ENCODE measurements at places on chromosomes 1 and 21. TPM values are rescaled to one million over a fixed set of nuclear protein-coding genes. Genes with fewer than 3 reads are reported as not detected.

DNA sequence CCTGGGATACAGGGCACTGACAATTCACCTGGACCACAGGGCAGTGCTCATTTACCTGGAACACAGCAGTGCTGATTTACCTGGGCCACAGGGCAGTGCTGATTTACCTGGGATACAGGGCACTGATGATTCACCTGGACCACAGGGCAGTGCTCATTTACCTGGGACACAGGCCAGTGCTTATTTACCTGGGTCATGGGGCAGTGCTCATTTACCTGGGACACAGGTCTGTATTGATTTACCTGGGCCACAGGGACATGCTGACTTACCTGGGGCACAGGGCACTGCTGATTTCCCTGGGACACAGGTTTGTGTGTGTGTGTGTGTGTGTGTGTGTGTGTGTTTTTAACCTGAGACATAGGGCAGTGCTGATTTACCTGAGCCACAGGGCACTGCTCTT, 261.7 kb downstream of the MATN1 start:
- DNase-seq: no peak

Gene KIF26B
- 0.05 TPM for total RNA-seq

- no peak for DNase-seq
Observed at GRCh38 chr1:15028102-15028501, 125.4 kb upstream of the TMEM51 start.

Gene PADI1
- total RNA-seq: not detected

Gene RAVER2
- total RNA-seq: 1.2 TPM

DNA sequence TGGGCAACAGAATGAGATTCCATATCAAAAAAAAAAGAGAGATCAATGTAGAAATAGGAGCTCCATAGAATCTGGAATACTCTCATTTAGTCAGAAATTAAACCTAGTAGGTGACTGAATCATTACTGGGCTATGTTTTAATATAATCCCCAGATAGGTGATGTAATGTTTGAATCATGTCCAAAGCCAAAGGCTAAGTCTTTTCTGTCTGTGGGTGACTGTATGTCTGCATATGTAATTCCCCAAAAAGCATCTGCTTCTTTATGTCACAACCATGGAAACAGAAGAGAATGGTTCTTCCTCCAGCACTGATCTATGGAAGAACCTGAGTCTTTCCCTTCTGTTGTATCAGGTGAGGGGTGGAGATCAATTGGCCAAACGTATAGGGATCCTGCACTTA, 5.8 kb downstream of the LAMC2 start:
- no peak for DNase-seq

DNA sequence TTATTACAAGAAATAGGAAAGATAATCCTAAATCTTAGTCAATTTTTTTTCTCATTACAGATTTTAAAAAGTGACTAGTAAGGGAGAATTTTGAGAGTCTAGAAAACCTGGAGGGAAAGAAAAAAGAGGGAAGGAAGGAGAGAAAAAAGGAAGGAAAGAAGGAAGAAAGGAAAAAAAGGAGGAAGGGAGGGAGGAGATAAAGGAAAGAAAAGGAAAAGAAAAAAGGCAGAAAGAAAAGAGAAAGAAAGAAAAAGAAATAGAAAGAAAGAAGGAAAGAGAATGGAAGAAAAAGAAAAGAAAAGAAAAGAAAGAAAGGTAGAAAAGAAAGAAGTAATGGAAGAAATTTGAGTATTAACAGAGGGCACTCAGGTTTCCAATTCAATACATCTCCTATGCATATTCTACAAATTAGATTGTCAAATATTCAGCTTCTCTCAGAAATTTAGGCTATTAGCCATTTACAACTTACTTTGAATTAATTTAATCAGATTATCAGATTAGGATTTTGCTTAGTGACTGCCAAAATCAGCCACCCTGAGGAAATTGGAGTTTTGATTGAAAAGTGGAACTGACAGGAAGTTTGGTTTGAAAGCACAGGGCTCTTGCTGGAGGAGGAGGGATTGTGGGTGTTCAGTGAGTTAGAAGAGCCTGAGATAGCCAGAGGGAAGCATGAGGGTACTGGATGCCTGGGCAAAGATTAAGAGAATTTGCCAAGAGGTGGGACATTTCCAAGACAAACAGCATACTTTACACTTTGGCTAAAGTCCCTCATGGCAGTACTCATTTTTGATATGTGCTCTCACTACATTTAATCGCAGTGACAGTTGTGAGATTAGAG, 677.8 kb downstream of the USP25 start:
- no peak for DNase-seq

DNA sequence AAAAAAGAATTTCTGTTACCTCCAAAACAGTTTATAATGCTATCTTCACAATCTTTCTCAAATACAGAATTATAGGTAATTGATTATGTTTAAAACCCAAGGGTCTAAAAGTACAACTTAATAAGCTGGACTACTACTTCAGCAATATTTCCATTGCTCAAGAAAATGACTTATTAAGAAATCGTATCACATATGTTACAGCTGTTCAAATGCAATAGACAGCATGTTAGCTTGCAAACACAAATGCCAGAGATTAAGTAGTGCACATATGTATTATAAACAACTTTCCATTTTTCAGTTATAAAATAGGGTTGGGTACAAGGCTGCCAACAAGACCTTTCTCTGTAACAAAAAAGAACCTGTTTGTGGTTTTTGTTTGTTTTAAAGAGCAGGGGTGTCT, 211.0 kb upstream of the DMRTA2 start:
- no peak for DNase-seq

DNA sequence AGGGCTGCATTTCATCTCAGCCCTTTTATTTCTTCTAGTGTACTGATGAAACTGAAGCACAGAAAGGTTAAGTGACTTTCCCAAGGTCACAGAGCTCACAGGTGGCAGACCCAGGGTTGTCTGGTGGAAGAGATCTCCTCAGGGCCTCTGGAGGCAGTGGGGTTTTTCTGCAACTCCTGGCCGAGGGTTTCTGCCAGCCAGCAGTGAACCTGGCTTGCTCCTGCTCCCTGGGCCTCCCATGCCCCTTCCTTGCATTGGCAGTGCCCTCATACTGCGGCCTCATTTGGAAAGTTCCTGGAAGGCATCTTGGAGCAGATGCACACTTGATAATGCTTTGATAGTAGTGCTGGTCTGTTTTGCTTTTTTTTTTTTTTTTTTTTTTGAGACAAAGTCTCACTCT, 7.7 kb downstream of the GALNT2 start:
- no peak for DNase-seq

GRCh38 chr1:228410671-228411070, 4.0 kb upstream of the TRIM11 start:
- no peak for DNase-seq

DNA sequence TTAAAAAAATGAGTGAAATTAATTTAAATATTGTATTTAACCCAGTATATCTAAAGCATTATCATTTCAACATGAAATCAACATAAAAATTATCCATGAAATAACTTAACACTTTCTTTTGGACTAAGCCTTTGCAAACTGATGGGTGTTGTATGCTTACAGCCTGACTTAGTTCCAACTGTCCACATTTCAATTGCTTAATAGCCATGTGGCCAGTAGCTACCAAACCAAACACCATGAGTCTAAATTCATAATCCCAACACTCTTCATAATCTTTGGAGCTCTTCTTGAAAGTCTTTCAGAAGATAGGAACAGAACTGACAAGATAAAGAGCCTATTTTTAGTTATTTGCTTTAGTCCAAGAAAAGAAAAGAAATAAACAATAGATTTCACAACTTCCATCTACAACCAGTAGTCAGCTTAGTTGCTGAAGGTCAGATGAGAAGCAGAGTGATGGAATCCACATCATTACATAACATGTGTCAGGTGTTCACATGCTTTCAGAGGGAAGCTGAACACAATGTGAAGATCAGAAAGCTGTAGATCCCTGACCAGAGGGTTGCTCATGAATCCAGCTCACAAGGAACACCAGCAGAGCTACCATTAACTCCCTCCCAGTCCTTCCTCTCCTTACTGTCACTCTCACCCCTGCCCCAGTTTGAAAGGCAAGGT, 144.0 kb upstream of the ZNF648 start:
- DNase-seq: no peak

- no peak for DNase-seq
Observed at GRCh38 chr1:17890056-17890814, 135.1 kb downstream of the ACTL8 start.

- no peak for DNase-seq
Observed at GRCh38 chr1:117107364-117107763, 14.2 kb downstream of the TRIM45 start.

DNA sequence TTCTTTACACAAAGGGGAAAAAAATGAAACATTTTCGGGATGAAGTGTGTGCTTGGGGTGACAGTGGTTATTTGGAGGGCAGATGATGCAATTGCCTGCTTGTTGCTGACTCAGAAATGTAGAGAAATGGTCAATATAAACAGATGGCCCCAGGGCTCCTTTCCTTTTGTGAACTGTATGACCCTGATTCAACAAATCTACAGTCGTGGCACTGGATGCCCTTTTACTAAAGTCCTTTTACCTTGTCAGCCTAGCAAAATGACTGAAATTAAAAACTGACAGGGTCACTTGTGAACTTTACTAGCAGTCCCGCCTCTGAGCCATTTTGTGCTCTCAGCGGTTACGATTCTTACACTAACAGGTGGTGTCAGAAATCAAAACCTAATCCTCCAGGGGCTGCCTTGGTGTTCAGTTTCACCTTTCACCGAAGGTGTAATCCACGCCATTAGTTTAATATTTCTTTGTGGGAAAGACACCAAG, 49.8 kb downstream of the GREM2 start:
- no peak for DNase-seq

- no peak for DNase-seq
Observed at GRCh38 chr1:174428739-174429138, 19.0 kb upstream of the GPR52 start.

- DNase-seq: no peak
Observed at GRCh38 chr1:30650038-30650967, 73.1 kb downstream of the MATN1 start.

DNA sequence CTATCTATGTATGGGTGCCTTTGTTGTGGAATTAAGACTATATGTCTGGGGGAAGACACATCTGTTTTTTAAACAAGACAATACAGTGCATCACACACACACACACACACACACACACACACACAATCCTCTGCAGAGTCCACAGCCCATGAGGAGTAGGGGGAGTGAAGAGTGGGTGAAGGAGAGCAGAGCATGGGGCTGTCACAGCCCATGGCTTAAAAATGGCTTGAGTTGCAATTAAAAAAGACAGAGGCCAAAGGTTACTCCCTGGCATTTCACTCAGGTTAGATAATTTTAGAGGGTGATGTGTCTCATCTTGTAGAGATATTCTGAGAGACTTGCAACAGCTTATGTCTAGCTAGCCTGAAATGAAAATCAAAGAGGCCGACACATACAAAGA, 176.5 kb upstream of the PLXNA2 start:
- DNase-seq: no peak

DNA sequence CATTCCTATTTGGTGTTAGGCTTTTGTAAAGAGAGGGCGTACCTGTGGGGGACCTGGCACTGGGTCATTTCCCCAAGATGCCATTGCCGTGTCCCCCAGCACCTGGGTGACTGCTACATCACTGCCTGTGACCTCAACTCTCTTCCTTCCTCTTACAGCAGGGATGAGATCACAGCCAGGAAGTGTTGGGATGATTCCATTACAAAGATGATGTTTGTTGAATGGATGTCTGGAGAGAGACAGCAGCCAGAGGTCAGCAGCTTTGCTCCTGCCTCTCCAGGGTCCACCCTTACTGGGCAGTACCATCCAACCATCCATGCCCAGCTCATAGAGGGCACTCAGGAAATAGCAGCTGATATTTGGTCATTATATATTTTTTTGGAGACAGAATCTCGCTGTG, 35.1 kb downstream of the TMEM51 start:
- no peak for DNase-seq

Gene TEDDM1
- total RNA-seq: not detected

DNA sequence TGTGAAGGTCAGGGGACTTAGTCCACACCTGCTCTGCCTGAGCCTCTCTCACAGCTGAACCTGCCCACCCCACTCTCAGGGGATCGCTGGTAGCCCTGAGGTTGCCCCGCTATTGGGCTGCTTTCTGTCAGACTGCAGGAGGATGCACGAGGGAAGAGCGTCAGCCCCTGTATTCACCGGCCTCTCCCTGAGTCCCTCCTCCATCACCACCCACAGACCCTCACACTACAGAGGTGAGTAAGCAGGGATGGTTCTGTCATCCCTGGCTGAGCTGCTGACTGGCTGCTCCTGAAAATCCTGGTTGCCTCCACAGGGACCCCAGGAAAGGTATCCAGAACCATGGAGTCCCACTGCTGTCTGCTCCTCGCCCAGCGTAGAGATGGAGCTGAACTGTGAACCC, 118.7 kb downstream of the SYT2 start:
- DNase-seq: no peak

DNA sequence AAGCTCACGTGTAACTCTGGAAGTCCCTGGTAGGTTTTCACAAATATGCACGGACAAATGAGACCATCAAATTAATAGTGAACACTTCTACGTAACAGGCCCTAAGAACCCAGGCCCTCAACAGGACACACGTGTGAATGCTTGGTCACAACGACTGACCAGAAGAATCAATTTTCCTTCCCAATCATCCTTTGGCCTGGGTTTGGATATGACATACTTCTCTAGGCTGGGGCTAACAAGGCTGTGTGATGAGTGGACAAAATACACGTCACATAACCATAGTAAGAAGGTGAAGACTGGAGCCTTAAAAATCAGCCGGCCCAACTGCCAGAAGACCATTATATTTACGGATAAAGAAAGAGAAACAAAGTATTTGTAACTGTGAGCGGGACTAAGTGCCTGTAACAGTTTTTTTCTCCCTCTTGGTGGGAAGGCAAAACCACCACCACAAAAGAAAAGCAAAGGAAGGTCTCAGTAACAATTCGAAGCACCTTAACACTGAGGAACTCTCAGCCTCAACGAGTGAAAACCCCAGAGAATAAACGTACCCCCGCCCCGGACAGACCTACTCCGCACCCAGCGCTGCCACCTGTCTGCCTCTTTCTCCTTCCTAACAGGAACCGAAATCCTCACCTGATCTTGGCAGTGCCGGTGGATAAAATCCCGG, 450 bp downstream of the SDE2 start:
- no peak for DNase-seq

DNA sequence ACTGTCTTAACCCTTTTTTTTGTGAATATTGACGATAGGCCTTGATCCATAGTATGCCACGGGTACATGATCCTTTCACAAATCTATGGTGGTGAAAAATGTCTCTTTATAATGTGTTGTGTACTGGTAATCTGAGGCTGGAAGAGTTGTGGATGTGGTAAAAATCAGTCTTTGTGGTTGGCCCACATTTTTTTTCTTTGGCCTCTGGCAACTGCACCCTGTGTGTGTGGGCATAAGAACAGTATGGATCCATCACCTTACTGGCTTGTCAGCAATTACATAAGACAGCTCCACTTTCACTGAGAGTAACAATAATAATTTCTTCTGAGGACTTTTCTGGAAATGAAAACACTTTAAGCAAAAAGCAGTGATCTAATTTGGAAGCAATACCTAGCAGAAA, 101.6 kb downstream of the GABPA start:
- no peak for DNase-seq

Data from T-cell (primary cell).